ENCODE measurements at places on chromosomes 3 and 15. TPM values are rescaled to one million over a fixed set of nuclear protein-coding genes. Genes with fewer than 3 reads are reported as not detected.

Gene GNAI2
- total RNA-seq: 1,028 TPM

Gene LHFPL4
- total RNA-seq: not detected

Gene TTC23
- total RNA-seq: 29.8 TPM

Gene LCTL
- total RNA-seq: not detected

Data from bladder microvascular endothelial cell (primary cell).